ENCODE measurements at places on chromosomes 5 and 9. TPM values are rescaled to one million over a fixed set of nuclear protein-coding genes. Genes with fewer than 3 reads are reported as not detected.

The FKTN gene
- 15.1 TPM for total RNA-seq

The ACOT12 gene
- not detected for total RNA-seq

The RNF183 gene
- not detected for total RNA-seq

The SLC6A19 gene
- total RNA-seq: not detected

The IL4 gene
- not detected for total RNA-seq

The CATSPER3 gene
- total RNA-seq: not detected

The ANGPTL2 gene
- 3.8 TPM for total RNA-seq

The SLIT3 gene
- total RNA-seq: 27.8 TPM
